ENCODE measurements at places on chromosomes 2 and 18.

DNA sequence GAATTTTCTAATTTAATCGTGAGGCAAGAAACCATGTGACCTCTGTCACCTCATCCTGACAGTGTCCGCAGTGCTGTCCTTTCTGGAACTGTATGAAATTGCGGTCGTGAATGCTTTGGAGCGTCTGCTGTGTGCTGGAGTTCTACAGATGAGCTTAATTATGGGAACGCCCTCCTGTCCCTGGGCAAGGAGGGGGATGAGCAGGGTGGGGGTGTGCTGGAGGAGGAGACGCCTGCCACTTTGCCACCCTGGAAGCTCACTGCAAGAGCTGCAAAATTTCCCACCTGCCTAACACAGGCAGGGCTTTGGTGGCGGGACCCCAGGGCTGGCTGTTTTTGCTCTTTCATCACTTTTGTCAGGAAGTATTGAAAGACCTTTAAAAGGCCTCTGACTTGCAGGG is 6.5 kb downstream of the LPIN1 start:
- DNase-seq = no peak

GRCh38 chr2:206987810-206988209 is 48.5 kb downstream of the CPO start:
- DNase-seq = no peak

DNA sequence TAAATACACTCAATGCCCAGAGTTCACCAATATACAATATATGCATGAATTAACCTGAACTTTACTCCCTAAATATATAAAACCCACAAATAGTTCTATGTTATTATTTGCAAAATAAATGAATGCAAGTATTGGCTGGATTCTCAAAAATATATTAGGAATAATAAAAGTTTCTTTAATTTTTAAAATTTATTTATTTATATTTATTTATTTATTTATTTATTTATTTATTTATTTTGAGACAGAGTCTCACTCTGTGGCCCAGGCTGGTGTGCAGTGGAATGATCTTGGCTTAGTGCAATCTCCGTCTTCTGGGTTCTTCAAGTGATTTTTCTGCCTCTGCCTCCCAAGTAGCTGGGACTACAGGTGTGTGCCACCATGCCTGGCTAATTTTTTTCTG is 88.7 kb upstream of the TMEFF2 start:
- DNase-seq = no peak

- DNase-seq = no peak
Measured at GRCh38 chr2:2974982-2975381, 402.6 kb downstream of the EIPR1 start.

- DNase-seq = peak; percentile 23
Measured at GRCh38 chr2:151946899-151947812, 118.9 kb upstream of the ARL5A start.

DNA sequence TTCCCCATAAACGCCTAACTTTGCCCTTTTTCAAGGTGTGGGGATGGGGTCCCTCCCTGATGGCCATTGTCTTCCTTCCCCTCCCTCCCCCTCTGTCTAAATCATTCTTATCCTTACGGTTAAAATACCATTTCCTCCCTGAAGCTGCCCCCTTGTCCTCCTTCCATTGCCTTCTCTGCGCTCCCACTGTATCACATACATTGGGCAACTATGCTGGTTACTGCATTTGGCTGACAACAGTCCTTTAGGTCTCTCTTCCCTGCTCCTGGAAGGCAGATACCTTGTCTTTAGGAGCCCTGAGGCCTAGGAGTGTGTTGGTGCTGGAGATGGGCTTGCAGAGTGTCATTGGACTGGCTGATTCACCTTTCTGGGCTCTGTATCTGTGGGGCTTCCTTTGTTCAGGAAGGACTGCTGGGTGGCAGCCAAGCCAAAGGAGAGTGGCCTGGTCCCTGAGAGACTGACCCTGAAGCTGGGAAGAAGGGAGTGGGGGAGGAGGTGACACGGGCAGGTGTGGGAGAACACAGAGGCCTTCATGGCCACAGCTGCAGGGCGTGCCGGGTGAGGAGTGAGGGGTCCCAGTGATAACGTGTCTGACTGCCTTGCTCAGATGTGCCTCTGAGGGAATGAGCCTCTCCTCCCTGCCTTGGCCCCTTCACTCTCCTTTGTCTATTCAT is 2.2 kb downstream of the WNT6 start:
- DNase-seq = no peak

GRCh38 chr2:227534714-227535113 is 62.8 kb downstream of the AGFG1 start:
- DNase-seq = no peak

DNA sequence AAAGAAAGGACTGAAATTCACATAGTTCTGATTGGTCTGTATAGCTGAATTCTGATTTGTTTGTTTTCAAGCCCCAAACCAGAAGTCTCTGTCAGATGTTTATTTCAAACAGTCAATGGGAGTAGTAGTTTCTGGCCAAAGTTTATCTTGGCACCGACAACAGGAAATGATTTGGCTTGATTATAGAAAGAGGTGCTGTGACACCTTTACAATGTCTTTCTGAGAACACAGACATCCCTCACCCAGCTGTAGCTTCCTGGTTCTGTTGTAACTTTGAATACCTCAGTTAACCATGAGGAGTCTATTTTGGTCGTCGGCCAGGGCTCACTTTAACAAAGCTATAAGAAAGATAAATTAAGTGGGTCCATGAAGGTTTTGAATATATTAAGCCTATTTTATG is 545.0 kb upstream of the ZNF804A start:
- no peak for DNase-seq

- no peak for DNase-seq
Measured at GRCh38 chr2:179218848-179219594, 45.6 kb downstream of the SESTD1 start.

- no peak for DNase-seq
Measured at GRCh38 chr18:8814206-8814605, 108.8 kb downstream of the MTCL1 start.

DNA sequence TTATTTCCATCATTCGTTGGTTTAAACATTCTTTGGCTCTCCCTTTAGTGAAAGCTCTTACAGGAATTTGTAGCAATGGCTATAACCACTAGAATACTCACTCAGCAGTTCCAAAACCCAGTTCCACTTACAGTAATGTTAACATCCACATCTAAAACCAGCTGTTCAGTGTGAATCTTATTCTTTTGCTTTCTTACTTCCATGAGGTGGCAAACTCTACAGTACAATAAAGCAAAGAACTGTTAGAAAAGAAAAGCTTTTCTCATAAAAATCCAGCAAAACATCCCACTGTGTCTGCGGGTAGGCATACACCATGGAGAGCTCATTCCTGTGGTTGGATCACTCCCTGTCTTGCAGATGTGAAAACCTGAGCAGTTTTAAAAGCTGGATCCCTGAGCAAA is 147.1 kb downstream of the ARHGAP28 start:
- no peak for DNase-seq

- no peak for DNase-seq
Measured at GRCh38 chr18:7754258-7754657, 187.1 kb downstream of the PTPRM start.

- DNase-seq = peak; percentile 56
Measured at GRCh38 chr2:174699993-174700766, 64.1 kb downstream of the CHRNA1 start.

DNA sequence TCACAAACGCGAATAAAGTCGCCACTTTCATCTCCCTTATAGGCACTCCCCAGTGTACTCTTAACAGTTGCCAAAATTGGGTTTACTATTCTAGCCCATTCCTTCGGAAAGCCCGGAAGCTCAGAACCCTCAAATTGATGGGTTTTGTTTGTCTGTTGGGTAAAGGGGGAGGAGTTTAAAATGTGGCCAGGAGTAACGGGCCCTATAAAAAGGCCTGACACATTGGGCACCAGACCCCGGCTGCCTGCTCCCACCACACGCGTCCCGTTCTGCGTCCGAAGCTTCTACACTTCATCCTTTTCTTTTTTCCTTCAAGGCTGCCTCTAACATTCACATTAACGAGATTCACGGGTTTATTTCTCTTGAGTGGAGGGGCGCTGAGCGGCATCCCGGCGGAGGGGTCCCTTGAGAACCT is 837 bp downstream of the NHEJ1 start:
- DNase-seq = no peak

DNA sequence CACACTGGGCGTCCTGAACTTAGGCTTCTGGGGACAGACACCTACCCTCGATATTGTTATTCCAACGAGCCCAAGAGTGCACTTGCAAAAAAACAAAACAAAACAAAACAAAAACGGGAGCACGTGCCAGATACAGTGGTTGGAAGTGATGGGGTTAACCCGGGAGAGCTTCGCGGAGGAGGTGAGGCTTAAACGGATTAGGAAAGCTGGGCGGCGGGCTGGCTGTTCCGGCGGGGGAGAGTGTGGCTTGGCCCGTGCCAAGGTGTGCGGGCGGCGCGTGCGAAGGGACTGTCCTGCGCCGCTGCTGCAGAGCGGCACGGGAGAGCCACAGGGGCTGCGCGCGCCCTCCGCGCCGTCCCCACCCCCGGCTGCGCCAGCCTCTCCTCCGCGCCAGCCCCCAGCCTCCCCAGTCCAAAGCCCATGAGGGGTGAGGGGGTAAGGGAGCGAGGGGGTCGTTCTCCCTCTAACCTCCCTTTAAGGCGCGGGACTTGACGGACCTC is 1.5 kb upstream of the SLC30A3 start:
- DNase-seq = no peak

DNA sequence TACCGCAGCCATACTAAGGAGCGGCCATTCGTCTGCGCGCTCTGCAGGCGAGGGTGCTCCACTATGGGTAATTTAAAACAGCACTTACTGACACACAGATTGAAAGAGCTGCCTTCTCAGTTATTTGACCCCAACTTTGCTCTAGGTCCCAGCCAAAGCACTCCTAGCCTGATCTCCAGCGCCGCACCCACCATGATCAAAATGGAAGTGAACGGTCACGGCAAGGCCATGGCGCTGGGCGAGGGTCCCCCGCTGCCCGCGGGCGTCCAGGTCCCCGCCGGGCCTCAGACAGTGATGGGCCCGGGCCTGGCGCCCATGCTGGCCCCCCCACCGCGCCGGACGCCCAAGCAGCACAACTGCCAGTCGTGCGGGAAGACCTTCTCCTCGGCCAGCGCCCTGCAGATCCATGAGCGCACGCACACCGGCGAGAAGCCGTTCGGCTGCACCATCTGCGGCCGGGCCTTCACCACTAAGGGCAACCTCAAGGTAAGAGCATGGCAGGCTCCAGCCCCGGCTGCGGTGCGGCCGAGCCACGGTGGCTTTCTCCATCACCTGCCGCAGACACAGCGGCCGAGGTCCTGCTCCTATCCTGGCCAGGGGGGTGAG is 15.5 kb downstream of the SALL3 start:
- DNase-seq = no peak
